ENCODE measurements at places on chromosomes 5 and 9.
A peak's percentile ranks its signal among the peaks of the same experiment; 100 is the strongest.

DNA sequence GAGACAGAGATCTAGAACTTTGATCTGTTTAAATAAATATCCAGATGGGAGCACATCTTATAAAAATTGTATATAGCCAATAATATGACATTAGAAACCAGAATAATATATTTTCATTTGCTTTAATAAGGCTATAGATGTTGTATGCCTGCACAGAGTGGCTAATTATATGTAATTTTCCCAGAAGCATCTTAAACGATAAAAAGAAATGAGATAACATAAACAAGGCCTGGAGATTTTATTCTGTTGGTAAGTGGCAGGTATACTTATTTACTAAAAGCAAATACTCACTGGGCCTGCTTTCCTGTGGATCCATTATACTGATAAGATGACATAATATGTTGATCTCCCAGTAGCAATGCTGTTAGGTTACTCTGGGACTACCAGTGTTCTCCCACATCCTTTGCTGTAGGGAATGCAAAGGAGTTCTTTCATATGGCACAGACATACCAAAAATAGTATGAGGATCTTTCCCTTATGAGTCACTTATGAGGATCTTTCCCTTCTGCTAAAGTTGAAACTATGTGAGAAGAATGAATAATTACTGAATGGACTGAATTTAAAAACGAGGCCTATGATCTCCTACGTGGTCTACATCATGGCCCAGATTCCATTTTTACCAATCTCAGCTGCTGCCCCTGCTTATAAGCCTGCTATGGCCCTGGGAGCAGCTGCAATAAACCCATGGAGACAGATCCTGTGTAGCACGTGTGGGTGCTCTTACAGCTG, 112.1 kb downstream of the NUDT12 start:
- no peak for DNase-seq

GRCh38 chr9:112278152-112278551, 55.3 kb downstream of the PTBP3 start:
- no peak for DNase-seq

GRCh38 chr5:95191330-95191729, 93.6 kb downstream of the MCTP1 start:
- DNase-seq, result no peak

- DNase-seq, result no peak
Measured at GRCh38 chr5:1231354-1231905, 6.2 kb downstream of the SLC6A18 start.

DNA sequence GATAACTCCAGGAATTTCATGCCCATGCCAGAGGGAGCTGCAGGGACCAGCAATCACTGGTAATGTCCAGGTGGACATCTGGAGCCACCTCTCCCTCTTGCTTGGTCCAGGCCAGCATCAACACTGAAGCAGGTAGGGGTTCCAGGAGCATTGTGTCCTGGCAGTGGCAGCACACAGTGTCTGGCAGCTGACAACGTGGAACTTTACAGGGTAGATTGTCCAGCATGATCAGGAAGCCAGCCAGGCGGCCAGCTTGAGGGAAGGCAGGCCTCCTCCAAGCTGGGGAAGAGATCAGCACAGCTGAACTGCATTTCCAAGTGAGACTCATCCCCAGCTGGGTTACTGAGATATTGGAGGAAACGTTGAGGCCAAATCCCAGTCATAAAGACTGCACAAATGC, 82.6 kb upstream of the RASGRF2 start:
- no peak for DNase-seq

DNA sequence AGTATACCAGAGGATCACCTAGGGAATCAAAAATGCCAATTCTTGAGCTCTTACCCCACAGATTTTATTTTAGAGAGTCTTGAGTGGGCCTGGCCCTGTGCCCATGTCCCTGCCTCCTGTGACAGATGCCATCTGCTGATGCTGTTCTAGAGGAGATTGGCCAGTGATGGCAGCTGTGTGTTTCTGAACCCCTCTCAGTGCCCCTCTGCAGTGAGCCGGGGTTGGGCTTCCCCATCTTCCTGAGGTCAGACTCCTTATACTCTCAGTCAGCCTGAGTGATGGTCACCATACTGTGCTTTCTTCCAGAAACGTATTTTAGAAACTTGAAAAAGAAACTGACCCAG, 6.1 kb downstream of the PTCD2 start:
- no peak for DNase-seq

- no peak for DNase-seq
Measured at GRCh38 chr5:112975721-112976431, 722 bp upstream of the DCP2 start.

- peak; percentile 44 for DNase-seq
Measured at GRCh38 chr5:79416499-79416898, 97.4 kb downstream of the HOMER1 start.

DNA sequence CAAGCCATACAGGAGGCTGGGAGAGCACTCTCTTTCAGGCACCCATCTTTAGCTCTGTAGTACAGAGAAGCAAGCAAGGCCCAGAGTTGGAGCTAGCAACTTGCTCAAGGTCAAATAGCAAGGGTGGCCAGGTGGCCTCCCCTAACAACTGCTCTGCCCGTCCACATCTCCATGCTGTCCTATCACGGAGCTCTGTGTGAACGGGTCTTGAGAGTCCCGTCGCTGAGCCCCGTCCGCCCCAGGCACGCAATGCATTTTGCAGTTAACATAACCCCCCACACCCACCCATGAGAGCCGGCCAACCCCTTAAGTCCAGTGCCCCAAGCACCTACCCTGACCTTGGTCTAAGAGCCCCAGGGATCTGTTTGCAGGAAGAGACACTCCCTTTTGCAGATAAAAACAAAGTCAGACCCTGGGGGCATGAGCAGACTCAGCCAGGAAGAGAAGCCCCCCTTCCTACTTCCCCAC, 1.5 kb downstream of the RNF44 start:
- peak; percentile 64 for DNase-seq

DNA sequence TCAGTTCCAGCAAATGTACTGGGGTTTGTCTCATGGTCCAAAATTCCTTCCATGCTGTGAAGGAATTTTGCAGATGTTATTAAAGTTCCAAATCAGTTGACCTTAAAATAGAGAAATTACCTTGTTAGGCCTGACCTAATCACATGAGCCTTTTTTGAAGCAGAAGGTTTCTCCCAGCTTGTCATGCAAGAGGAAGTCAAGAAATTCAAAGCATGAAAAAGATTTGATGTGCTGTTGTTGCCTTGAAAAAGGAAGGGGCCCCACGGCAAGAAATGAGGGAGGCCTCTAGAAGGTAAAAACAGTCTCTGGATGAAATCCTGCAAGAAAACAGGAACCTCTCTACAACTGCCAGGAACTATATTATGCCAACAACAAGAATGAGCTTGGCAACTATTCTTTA, 24.2 kb upstream of the HAPLN1 start:
- DNase-seq, result no peak

GRCh38 chr5:62152394-62153087, 153.5 kb upstream of the KIF2A start:
- peak; percentile 11 for DNase-seq

GRCh38 chr9:34072868-34073590, 24.3 kb upstream of the UBAP2 start:
- DNase-seq, result peak; percentile 47

Measured in stomach (tissue), 19 donors.